ENCODE measurements at places on chromosomes 7 and 10. TPM values are rescaled to one million over a fixed set of nuclear protein-coding genes. Genes with fewer than 3 reads are reported as not detected.

Gene ELFN1
- 1.8 TPM for total RNA-seq

Gene SCART1
- total RNA-seq, result 2.2 TPM

Gene PPP1R17
- total RNA-seq, result not detected

Gene SPDYE6
- total RNA-seq, result not detected

Gene CFAP43
- total RNA-seq, result 0.75 TPM

Gene FAM25G
- 88.8 TPM for total RNA-seq

Gene LBX1
- not detected for total RNA-seq

Gene FGFR2
- total RNA-seq, result 179 TPM

Gene COL26A1
- total RNA-seq, result 0.06 TPM

Gene NKX1-2
- total RNA-seq, result 2.4 TPM

Gene ZNF804B
- total RNA-seq, result not detected

Gene RAB19
- total RNA-seq, result not detected

Gene GDF10
- 0.86 TPM for total RNA-seq

Gene ZNF365
- total RNA-seq, result 0.49 TPM

All from lower leg skin (tissue), 4 donors.